WERI-Rb-1 (cell line): ENCODE measurements at places on chromosomes 6 and 20.
A peak's percentile ranks its signal among the peaks of the same experiment; 100 is the strongest.

DNA sequence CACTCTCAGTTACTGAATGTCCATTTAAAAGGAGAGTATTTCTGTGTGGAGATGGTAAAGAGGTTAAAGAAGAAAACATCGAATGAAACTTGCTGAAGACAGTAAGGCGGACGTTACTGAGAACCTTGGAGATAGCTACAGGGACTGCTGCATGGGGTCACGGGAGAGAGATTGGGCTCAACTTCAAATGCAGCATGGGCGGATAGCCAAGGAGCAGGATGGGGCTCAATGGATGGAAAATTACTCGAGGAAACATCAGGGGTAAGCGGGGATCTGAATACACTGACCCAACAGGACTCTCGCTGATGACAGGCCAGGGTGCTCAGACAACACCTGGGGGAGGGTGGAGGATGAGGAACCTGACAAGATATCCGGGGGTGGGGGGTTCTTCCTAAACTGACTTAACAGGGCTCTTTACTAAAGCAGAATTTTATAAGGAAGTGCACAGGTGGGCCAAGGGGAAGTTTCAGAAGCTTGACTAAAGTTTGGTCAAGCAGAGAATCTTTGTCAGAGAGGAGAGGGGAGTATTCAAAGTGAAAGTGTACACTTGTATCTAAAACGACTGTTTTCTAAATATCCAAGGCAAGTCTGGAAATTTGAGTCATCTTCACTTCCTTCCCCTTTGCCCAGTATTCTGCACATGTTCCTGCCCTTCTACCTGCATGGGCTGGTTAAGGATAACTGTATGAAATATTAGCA is 22.8 kb downstream of the ECT2L start:
- no peak for DNase-seq

GRCh38 chr6:35552285-35552917 is 39.7 kb upstream of the TULP1 start:
- peak; percentile 78 for DNase-seq

GRCh38 chr6:76516924-76517323 is 444.5 kb upstream of the IMPG1 start:
- no peak for DNase-seq

DNA sequence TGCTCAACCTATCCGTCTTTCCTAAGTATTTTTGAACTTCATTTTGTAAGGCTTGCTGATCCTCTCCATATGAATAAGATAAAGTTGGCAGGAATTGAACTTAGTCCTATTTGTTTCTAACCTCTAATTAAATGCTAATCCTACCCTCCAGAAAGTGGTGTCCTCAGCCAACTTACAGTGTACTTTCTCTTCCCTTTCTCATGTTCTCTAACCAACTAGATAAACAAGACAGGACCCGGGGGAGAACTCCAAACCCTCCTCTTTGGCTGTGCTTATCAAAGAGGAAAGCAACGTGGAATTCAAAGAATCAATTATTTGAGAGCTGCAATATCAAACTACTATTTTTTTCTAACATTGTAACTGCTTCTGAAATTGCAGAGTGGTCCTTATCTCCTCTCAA is 56.5 kb upstream of the NRSN1 start:
- DNase-seq, result no peak

GRCh38 chr6:109296971-109297372 is 85.3 kb downstream of the CD164 start:
- DNase-seq, result no peak

DNA sequence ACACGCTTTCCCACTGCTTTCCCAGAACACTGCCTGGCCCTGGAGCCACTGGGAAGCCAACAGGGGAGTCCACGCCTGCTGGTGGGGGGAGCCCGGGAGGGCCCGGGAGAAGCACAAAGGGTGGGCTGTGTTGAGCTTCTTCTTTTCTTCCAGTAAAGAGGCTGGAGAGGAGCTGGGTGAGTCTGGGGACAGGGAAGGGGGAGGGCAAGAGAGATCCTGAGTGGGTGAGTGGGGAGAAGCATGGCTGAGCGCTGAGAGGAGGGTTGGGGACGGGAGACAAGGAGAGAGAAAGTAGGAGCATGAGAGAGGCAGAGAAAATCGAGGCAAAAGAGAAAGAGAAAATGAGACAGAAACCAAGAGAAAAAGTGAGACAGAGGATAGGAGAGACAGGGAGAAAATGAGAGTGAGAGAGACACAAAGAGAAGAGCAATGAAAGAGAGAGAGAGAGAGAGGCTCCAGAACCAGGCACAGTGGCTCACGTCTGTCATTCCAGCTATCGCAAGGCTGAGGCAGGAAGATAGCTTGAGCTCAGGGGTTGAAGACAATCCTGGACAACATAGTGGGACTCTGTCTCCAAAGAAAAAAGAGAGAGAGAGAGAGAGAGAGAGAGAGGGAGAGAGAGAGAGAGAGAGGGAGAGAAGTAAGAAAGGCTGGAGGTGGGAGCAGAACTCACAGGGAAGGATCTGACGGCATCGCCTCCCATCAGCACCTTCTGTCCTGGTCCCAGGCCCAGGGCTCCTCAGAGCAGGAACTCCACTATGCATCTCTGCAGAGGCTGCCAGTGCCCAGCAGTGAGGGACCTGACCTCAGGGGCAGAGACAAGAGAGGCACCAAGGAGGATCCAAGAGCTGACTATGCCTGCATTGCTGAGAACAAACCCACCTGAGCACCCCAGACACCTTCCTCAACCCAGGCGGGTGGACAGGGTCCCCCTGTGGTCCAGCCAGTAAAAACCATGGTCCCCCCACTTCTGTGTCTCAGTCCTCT is 2.0 kb downstream of the LST1 start:
- DNase-seq, result no peak

DNA sequence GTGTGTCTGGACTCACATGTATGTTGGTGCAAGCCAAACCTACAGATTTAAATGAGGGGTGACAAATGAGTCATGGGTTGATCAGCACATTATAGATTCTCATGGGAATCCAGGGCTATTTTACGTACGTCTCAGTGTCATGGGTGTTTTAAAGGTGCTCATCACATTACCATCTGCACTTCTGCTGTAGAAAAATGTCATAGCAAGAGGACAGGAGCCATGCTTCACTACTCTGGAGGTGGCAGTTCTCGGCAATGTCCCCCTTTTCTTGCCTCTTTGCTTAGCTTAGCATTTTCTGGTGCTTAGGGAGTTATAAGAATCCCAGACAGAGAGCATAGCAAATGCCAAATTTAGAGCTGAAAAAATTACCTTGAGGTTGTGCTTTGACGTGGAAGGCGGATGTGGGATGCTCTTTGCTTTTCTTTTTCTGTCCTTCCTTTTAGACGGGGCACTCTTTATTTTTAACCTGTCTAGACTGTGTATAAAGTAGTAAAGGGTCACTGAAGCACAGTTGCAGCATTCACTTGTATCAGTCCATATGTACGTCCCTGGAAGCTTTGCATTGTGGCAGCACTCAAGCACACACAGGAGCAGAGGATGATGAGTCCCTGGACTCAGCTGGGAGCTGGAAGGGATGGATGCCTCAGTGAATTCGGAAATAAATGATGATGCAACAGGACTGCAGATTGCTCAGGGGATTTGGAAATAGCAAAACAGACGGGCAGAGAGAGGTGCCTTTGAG is 139.7 kb downstream of the SYNDIG1 start:
- DNase-seq, result no peak

DNA sequence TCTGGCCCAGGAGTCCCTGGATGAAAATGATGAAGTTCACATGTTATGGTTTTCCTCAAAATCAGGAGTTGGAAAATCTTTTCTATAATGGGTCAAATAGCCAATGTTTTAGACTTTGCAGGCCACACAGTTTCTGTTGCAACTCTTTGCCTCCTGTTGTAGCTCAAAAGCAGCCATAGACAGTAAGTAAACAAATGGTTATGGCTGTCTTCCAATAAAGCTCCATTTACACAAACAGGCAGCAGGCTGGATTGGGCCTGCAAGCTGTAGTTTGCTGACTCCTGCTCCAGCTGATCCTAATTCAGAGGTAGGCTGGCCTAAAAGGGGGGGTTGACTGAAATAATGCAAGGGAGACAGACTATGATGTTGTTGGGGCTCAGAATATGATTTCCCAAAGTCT is 33.0 kb downstream of the METTL24 start:
- no peak for DNase-seq

- DNase-seq, result no peak
Measured at GRCh38 chr20:58888521-58889333, 36.2 kb downstream of the GNAS start.

DNA sequence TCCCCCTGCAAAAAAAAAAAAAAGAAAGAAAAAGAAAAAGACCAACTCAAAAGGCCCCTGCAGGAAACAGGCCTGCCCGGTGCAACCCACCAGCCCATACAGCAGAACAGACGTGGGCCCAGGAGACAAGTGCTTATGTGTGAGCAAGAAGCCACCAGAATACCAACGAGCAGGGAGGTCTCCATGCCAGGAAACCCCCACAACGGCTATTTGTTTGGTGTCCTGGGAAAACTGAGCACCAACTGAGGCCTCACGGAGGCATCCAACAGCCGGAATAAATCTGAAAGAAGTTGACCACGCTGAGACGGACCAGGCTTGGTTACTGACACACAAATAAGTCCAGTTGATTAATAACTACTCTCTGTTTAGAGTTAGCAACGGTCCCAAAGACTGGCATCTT is 29.7 kb downstream of the PTPRT start:
- DNase-seq, result no peak

- no peak for DNase-seq
Measured at GRCh38 chr6:170443151-170443662, 109.9 kb downstream of the PSMB1 start.

DNA sequence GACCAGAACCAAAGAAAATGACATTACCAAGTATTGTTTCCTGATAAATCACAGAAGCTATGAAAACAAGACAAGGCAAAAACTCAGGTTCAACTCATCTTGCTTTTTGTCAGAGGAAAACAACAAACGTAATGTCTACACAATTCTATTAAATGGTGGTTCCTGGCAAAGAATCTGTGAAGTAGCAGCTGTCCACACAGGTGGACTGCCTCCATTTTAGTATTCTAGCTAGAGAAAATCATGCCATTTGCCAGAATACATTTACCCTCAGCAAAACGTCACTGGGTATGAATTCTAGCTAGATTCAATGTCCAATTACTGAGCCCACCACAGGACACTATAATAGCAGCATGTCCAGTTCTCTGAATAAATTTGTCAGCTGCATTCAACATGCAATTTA is 125.4 kb downstream of the ADGRB3 start:
- DNase-seq, result no peak

DNA sequence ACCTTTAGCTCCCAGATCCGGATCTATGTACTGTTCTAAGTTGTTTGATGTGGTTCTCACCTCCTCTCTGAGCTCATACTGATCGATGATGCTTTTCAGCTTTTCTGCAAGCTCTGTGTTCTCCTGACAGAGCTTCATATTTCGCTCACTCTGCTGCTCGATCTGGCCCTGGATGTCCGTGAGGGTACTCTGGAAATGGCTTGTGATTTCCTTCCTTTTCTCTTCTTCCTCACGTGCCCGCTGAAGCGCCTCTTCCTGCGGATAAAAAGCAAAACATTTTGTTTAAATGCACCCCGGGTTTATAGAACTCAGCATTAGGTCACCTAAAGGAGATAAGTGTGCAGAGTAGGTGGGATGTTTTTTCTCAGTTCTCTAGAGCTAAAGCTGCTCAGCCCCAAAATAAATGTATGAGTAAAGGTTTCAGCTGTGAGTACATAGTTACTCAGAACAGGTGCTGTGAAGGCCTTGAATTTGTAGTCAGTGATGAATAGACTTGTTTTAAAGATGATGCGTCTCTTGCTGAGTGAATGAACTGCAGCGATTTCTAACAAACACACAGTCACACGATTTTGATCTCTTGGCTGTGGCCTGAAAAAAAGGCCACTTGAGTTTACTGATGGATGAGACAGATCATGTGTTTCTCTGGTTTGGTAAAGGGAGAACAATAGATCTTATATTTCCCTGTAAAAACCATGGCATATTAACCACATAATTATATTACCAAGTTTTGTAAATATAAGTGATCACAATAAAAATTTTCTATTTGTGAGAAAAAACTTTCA is 29.1 kb downstream of the TXLNB start:
- no peak for DNase-seq

DNA sequence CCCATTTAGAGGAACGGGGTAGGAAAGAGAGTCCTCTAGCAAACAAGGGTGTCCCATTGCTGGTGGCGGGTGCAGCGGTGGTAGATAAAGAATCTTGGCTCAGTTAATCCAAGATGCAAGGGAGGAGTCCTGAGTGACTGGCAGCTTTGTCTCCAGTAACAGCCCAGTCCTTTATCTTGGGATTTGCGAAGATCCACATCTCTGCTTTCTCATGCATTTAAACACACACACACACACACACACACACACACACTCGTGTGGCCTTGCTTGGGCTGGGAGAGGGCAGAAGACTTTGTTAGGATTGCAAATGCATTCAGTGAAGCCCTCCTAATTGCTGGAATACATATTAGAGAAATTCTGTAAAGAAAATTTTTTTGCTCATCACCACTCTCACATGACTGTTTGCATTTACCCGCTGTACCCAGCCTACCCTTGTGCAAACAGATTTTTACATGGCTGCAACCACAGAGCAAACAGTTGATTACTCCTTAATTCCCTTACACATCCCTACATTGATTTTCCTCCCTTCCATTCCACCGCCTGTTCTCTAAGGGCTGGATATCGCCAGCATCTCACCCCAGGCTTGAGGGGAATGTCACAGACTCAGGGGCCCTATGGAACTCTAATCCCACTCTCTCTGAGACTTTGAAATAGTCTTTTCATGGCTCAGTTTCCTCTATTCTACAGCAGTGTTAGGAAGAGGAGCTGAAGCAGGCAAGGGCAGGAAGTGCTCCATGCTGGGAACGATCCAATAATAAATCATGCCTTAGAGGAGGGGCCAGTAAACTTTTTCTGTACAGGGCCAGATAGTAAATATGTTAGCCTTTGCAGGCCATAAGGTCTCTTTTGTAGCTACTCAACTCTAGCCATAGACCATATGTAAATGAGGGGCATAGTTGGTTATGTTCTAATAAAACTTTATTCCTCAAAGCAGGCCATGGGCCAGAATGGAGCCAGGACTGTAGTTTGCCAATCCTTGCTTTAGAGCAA is 3.5 kb downstream of the C6orf132 start:
- DNase-seq, result peak; percentile 49

GRCh38 chr20:23225407-23226060 is 125.1 kb upstream of the NXT1 start:
- no peak for DNase-seq

DNA sequence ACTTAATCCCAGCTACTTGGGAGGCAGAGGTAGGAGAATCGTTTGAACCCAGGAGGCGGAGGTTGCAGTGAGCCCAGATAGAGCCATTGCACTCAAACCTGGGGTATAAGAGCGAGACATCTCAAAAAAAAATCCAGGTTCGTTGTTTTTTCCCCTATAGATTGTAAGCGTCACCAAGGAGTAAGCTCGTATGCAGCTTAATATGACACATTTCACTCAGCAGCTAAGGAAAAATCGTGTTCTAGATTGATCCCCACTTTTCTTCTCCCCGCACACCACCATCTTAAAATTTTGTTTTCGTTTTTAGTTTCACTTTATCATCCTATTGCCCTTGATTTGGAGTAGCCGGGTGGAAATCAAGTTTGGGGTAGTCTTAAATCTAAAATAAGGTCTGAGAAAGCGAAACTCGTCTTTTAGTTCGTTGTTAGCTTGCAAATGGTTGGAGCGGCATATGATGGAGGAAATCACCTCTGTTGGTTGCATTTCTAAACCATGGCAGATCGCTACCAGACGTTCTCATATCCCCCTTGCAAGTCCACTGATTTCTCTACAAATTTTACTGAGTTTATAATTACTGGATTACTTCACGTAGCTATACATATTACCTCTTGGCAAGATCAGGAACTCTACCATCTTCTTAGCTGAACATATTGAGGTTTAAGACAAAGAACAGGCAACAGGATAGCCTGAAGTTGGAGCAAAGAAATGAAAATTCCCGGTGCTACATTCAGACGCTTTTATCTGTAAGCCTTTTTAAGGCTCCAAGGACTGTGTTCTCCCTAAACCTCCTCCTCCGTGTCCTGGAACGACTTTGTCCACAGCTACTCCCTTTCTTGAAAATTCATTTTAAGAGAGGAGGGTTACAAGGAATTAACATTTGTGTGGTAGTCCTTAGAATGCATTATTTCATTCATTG is 91.1 kb upstream of the BTN3A2 start:
- DNase-seq, result no peak
